Activated CD4-positive, alpha-beta T cell treated with anti-CD3 and anti-CD28 coated beads, Interleukin-2, amount 50 U/mL, for 4 hours (primary cell): ENCODE measurements at places on chromosomes 3 and 15.

GRCh38 chr3:107411056-107411455 lies 33.8 kb downstream of the CCDC54 start:
- DNase-seq = no peak

- no peak for DNase-seq
Measured at GRCh38 chr3:46085421-46086082, 58.3 kb upstream of the XCR1 start.

DNA sequence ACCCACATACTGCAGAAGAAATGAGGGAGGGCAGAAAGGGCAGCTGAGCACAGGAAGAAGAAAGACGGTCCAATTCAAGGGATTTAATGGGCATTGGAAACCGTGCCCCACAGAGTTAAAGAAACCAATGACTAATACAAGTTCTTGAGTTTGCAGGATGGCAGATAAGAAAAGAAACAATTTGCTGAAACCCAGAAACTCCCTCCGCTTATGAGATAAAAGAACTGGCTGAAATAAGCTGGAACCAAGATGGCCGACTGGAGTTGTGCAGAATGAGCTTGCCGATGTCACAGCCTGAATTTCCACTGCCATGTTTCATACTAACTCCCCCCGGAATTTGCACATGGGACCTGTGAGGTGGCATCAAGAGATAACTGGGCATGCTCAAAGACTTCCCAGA lies 47.1 kb downstream of the SCAP start:
- DNase-seq = no peak

DNA sequence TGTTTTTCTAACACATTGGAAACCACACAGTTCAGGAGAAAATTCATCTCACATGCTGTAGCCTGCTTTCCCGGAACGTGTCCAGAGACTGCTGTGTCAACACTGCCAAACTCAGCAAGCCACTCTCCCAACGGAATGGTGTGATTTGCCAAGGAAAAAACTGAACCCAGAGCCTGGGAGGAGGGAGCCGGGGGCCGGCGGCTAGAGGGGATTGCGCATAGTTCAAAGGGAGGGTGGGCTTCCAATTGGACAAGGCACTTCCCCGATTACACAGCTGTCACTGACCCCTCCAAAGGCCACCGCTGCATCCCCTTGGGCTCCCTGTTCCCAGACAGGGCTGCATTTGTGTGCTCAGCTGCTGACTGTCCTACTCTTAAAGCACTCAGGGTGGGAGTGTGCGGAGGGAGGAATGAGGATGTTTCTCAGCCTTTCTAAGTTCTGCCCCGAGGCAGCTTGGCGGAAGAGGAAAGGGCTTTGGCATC lies 256.2 kb downstream of the ZNF621 start:
- no peak for DNase-seq

- DNase-seq = no peak
Measured at GRCh38 chr3:109887293-109887692, 549.9 kb upstream of the DPPA4 start.

- no peak for DNase-seq
Measured at GRCh38 chr3:80052271-80052670, 284.5 kb upstream of the ROBO1 start.

DNA sequence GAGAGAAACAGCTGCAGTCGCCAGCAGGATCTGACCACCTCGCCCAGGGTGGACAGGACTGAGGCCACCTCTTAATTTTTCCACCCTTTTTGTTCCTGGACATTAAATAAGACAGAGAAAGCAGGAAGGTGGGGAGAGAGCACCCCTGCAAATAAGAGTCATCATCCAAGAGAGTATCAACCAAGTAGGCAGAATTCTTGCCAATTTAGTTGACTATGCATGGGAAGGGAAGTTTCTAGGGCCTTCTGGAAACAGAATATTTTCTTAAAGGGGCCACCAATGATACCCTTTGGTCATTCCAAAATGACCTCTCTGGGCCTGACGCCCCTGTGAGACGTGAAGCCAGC lies 136.2 kb downstream of the TJP1 start:
- DNase-seq = no peak

- no peak for DNase-seq
Measured at GRCh38 chr3:167091226-167091625, 288.9 kb downstream of the ZBBX start.

DNA sequence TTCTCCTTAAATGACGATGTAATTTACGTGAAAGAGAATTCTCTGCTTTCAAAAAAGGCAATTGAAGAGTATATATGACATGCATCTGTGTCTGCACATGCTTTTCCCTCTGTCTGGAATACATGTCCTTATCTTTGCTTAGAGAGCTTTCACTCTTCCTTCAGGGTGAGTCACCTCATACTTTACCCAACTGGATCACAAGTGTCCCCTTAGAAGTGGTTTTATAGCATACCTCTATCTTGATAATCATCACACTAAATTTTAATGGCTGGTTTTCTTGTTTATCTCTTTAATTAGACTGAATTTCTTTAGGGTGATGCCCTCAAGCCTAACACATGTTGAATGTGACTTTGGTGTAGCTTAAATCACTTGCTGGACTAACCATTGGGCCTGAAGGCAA lies 178.9 kb downstream of the SV2B start:
- DNase-seq = no peak

DNA sequence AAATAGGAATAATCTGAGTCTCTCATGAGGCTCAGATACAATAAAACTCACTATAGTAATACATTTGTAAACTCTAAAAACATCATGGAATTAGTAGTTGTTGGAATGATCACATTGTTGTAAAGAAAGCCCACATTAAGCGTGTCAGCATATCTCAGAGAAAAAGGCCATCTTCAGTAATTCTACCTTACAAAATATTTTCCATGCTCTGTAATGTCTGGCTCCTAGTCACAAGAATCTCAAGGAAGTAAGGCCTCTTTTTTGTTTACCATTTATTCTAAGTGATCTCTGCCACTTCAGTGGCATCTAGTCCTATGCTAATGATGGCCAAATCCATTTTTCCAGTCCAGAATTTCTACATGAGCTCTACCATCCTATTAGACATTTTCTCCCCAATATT lies 240.2 kb upstream of the ZNF717 start:
- no peak for DNase-seq

DNA sequence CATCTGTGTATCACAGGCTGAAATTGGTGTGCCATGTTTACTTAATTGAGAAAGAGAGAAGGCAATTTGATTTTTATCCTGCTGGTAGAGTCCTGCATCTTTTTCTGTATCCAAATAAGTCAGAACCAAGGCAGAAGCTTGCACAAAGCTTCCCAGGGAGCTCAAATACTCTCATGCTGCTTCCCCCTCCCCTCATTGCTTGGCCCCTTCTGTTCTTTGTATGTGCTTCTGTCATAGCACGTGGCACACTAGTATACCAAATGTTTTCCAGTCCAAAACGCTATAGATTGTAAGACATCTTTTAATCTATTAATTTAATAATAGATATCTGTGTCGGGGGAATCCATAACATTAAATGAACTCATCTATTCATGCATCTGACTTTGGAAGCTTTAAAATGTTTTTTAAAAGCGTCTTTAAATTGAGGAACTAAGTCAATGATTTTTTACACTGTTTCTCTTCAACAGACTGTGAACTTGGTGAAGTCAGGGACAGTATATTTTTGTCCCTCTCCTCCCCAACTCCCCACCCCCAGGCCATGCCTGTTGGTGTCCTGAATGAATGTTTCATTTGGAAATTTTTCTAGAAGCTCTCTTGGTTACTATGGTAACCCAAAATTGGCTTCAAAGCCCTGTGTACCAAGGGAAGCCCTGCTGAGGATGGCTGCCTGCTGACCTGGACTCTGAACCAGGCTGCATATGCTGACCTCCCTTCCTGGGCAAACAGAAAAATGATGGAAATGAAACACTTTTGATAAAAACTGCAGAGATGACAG lies 26.2 kb upstream of the SLC35G2 start:
- DNase-seq = no peak

DNA sequence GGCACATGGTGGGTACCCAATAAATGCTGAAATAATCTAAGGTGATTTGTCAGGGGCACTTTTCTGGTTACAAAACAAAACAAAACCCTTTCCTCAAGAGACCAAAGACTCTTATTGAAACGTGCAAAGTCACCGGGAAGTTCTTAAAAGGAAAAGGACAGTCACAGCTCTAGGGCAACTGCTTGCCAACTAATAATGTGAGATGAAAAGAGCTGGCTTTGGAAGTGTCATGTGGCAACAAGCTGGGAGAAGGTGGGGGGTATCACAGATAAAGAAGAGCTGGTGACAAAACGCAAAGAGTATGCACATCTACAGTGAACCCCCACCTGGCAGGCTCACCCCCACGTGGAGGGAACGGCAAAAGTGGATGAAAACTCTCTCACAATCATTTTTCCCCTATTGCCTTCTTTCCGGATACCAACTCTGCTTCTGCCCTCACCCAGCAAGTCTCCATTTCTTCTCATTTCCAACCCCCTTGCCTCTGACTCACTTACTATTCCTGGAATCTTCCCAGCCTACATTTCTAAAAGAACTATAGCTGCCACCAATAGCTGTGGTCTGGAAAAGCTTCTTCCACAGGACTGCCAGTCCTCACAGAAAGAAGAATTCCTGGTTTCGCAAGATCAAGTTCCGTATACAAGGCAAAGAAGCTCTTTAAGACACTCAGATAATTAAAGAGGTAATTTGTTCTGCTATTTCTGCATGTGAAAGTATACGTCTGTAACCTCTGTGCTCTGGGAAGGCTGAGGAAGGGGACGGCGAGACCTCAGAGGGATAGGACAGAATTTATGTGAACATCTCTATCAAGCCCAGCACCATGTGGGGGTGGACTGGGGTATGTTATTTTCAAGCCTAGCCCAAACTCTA lies 21.8 kb upstream of the ANPEP start:
- DNase-seq = no peak

GRCh38 chr3:8113626-8114025 lies 388.0 kb upstream of the LMCD1 start:
- no peak for DNase-seq

DNA sequence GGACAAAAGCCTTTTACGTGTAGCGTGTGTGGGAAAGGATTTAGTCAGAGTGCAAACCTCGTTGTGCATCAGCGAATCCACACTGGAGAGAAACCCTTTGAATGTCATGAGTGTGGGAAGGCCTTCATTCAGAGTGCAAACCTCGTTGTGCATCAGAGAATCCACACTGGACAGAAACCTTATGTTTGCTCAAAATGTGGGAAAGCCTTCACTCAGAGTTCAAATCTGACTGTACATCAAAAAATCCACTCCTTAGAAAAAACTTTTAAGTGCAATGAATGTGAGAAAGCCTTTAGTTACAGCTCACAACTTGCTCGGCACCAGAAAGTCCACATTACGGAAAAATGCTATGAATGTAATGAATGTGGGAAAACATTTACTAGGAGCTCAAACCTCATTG lies 10.5 kb downstream of the ZNF35 start:
- no peak for DNase-seq

GRCh38 chr3:98739266-98739665 lies 23.9 kb upstream of the ST3GAL6 start:
- DNase-seq = no peak

GRCh38 chr15:41990243-41990605 lies 17.9 kb upstream of the EHD4 start:
- no peak for DNase-seq

DNA sequence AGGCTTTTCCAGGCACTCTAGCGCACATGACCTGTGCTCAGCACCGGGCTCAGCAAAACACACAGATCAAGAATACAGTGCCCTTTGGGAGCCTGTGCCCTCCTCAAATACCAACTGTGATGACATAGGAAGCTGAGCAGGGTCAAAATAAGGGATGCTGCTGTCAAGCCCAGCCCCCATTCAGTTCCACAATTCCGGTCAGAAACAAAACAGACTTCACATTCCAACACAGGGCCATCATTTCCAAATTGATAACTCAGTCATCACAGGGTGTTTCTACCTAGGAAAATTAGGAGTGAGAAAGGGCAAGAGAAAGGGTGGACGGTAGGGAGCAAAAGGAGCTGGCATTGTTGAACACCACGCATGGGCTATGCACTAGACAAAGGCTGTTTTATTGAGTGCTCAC lies 158.4 kb upstream of the CCDC54 start:
- no peak for DNase-seq

- DNase-seq = no peak
Measured at GRCh38 chr3:87413814-87414213, 137.4 kb upstream of the POU1F1 start.

- DNase-seq = no peak
Measured at GRCh38 chr3:116155841-116156240, 289.4 kb downstream of the LSAMP start.

DNA sequence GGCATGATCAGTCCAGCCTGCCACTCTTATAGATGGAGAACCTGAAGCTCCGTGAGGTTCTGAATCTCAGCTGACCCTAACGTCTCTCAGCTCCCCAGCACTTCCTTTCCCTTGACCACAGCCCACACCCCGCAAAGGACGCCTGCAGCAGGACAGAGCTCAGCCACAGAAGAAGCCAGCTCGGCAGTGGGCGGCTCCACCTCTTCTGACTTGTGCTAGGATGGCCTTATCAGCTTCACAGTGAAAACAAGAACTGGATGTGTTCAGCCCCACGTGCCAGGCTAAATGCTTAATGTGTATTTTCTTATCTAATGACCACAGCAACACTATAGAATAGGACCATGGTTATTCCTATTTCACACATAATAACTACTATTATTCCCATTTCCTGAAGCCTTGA lies 127.6 kb downstream of the ARNT2 start:
- DNase-seq = no peak

DNA sequence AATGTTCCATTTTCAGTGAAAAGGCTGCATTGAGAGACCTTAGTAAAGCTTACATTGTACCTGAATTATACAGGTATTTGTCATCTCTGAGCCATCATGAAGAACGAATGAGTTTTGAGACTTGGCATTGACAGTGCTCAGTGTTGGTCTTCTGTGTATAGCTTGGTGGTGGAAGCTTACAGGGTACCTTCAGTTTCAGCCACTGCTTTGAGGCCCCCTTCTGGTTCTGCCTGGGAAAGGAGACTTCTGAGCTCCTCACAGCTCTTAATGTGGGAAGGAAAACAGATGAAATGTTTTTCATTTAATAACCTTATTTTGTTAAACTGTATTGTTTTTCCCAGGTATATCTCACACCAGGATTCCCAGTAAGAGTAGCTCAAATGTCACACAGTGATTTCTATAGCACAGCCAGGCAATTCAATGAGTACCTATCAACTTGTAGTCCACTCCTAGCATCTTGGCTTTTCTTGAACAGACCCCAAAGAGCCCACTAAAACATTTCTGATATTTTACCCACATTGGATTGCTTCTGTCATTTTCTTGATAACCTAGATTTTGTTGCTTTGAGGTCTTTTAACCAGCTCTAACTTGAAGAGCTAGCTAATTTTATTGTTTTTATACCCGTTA lies 5.6 kb downstream of the SERPINI1 start:
- peak; percentile 21 for DNase-seq
